ENCODE measurements at places on chromosomes 3 and 15. TPM values are rescaled to one million over a fixed set of nuclear protein-coding genes. Genes with fewer than 3 reads are reported as not detected.

The MAGI1 gene
- 34.8 TPM for total RNA-seq

The PPP1R2 gene
- 49.4 TPM for total RNA-seq

The GRAMD1C gene
- total RNA-seq: 3.0 TPM

The SERINC4 gene
- total RNA-seq: not detected

The CFAP91 gene
- total RNA-seq: 1.5 TPM

The LSMEM2 gene
- 10.6 TPM for total RNA-seq

The SLC12A8 gene
- total RNA-seq: 1.1 TPM

The PLSCR2 gene
- not detected for total RNA-seq

The GPR171 gene
- 0.37 TPM for total RNA-seq

The ANKRD34C gene
- 0.20 TPM for total RNA-seq

The SLC22A14 gene
- not detected for total RNA-seq

The XYLB gene
- total RNA-seq: 0.70 TPM

The FSIP1 gene
- 0.24 TPM for total RNA-seq

The PRTG gene
- total RNA-seq: 0.44 TPM

The DUOX1 gene
- 1.1 TPM for total RNA-seq

The ZNF502 gene
- 3.1 TPM for total RNA-seq

The LRRC2 gene
- 29.7 TPM for total RNA-seq

The SNTN gene
- not detected for total RNA-seq

The SMCO1 gene
- 3.6 TPM for total RNA-seq

The C3orf22 gene
- not detected for total RNA-seq

The LDHAL6B gene
- not detected for total RNA-seq

The MUC4 gene
- 0.12 TPM for total RNA-seq

The EFCC1 gene
- 1.5 TPM for total RNA-seq

The SYNM gene
- total RNA-seq: 211 TPM

The IL16 gene
- total RNA-seq: 12.1 TPM

The STAB1 gene
- total RNA-seq: 62.6 TPM

The ZMYND10 gene
- total RNA-seq: 0.26 TPM

The HHLA2 gene
- not detected for total RNA-seq

The TMA7 gene
- 286 TPM for total RNA-seq

The SMAD6 gene
- total RNA-seq: 20.8 TPM

The SUCNR1 gene
- total RNA-seq: 1.1 TPM

The CDHR4 gene
- not detected for total RNA-seq

The IMPG2 gene
- 0.15 TPM for total RNA-seq

The ADPGK gene
- 10.4 TPM for total RNA-seq

The PCSK6 gene
- 19.9 TPM for total RNA-seq

The ACKR4 gene
- 3.9 TPM for total RNA-seq

The ABCC5 gene
- total RNA-seq: 17.5 TPM

The PRSS50 gene
- total RNA-seq: 0.12 TPM

The STRIT1 gene
- not detected for total RNA-seq

Measured in right atrium auricular region (tissue), 2 donors.